ENCODE measurements at places on chromosomes 4 and X.

DNA sequence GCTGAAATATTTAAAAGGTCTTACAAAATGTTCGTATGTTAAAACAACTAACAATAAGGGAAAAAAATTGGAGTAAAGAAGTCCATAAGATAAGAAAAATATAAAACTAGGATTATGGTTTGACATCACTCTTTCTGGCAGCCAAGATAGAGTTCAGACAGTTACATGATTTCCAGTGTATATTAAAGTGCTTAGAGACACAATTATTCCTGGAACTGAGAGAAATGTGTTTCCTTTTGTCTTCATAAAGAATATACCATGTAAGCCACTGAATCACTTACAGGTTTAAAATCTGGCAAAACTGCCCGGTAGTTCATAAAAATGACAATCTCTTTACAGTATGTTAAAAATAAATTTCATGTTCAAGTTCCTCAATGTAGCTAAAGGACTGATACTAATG, 538.7 kb upstream of the ATOH1 start:
- DNase-seq = no peak

GRCh38 chrX:41781500-41781899, 57.5 kb downstream of the GPR82 start:
- peak; percentile 62 for DNase-seq

- peak; percentile 32 for DNase-seq
Observed at GRCh38 chr4:173360587-173361221, 10.1 kb upstream of the SAP30 start.

- DNase-seq = no peak
Observed at GRCh38 chr4:21806991-21807390, 141.6 kb downstream of the KCNIP4 start.

GRCh38 chrX:129954804-129955203, 27.6 kb upstream of the BCORL1 start:
- no peak for DNase-seq

DNA sequence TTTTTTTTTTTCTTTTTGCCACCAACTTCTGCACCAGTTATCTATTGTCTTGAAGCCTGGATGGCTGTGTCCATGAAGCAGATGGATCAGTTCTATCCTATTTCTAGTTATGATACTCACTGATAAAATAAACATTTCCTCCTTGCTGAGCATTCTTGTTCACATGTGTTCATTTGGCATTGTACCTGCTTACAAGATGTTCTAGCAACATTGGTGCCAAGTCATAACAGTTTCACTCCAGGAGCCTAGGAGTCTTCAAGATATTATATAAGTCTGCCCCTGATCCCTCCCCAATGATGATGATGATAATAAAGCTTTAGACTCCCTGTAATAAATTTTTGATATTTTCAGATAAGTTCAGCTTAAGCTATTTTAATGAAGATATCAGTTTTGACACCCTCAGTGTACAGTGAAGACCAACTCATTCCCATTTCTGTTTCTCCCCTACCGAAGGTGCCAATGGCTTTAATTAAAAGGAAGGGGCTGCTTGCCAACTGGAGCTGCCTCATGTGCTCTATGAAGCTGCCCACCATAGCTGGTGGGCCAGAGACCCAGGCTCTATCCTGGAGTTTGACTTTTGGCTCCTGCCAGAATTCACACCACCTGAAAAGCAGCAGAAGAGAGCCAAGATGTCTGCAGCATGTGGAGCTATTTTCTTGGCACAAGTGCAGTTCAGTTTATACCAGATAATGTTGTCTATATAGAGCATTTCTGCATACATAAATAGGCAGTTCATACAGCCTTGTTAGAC, 265.4 kb upstream of the TET2 start:
- no peak for DNase-seq

Data from KBM-7 (cell line).